ENCODE measurements at places on chromosomes 12 and 14. TPM values are rescaled to one million over a fixed set of nuclear protein-coding genes. Genes with fewer than 3 reads are reported as not detected.

The CFAP54 gene
- total RNA-seq = 0.24 TPM

GRCh38 chr14:99562856-99563748 is 40.9 kb downstream of the CCDC85C start:
- no peak for DNase-seq

- no peak for DNase-seq
Measured at GRCh38 chr14:93708311-93708734, 80.0 kb downstream of the PRIMA1 start.

The NXPH4 gene
- 1.5 TPM for total RNA-seq

DNA sequence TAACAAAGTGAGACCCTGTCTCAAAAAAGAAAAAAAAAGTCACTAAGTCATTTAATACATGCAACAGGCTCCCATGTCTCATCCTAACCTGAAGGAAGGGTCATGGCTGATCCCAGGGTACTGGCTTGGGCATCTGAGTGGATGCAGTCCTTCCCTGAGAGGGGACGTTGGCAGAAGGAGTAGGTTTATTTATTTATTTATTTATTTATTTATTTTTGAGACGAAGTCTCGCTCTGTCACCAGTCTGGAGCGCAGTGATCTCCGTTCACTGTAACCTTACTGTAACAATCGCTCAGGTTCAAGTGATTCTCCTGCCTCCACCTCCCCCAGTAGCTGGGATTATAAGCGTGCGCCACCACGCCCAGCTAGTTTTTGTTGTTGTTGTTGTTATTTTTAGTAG is 7.2 kb upstream of the CALCOCO1 start:
- no peak for DNase-seq

GRCh38 chr12:25935355-25936144 is 22.9 kb upstream of the RASSF8 start:
- DNase-seq = no peak

DNA sequence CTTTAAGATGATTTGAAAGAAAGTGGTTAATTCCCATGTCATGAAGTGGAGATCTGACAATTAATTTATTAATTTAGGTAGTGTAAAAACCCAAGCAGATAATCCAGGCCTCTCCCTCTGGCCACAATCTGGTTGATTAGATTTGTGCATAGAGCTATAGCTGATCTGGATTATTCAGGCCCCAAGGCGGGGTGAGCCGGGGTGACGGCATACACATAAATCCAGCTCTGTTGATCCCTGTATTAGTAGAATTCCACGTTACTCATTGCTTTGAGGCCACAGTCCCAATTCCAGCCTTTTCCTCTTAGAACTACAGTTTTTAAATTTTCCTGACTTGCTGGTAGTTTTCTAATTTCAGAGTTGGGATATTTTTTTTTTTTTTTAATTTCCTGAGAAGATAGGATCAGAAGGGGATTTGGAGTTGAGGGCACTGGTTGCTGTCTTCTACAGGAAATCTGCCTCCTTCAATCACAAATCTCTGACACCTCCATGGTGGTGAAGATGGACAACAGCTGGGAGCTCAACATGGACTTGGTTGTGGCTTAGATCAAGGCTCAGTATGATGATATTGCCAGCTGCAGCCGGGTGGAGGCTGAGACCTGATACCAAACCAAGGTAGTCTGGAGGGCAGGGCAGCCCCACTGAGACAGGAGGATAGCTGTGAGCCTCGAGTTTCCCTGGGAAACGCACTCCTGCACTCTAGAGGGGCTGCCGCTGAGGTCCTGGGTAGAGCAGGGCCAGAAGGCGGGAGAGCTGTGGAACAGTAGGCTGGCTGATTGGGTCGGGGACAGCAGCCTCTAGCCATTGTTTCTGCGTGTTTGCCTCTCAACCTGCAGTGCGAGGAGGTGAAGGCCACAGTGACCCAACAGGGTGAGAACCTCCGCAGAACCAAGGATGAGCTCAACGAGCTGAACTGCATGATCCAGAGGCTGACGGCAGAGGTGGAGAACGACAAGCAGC is 19.4 kb downstream of the KRT85 start:
- no peak for DNase-seq

GRCh38 chr12:41979574-41979973 is 165.1 kb downstream of the GXYLT1 start:
- DNase-seq = no peak

DNA sequence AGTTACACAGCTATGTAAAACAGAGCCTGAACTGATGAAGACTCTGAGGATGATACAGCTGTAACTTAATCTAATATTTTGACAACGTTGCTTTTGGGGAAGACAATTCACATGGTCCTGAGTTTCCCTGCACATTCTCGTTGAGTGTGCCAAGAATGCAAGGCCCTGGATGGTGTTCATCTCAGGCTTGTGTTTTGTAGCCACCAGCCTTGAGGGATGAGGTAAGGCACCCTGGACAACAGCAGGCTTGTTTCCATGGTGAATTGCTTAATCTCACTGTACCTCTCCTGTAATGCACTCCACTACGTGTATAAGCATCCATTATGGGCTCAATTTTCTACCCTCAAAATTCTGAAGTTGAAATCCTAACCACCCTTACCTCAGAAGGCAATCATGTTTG is 2.1 kb downstream of the CATSPERB start:
- DNase-seq = no peak

- DNase-seq = no peak
Measured at GRCh38 chr12:49037111-49037946, 18.8 kb upstream of the PRKAG1 start.

DNA sequence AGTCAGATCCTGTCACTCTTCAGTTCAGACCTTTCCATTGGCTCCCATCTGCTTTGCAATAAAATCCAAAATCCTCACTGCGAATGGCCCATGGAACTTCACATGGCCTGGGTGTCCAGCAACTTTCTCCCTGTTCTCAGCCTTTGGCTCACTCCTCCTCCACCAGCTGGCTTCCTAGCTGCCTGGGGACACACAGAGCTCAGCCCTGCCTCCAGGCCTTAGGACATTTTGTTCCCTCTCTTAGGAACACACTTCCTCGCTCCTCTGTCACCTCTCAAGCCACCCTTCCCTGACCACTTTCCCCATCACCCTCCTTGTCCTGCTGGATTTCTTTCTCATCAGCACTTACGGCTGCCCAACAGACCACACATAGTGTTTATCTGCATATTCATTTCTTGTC is 419.6 kb downstream of the MED13L start:
- no peak for DNase-seq

- no peak for DNase-seq
Measured at GRCh38 chr12:84995641-84996040, 40.4 kb downstream of the TSPAN19 start.

Data from activated T-cell treated with anti-CD3 and anti-CD28 coated beads, Interleukin-2, amount 50 U/mL, for 72 hours (primary cell).